Cerebellar nuclear complex (tissue), 1 donor: ENCODE measurements at places on chromosomes 11 and 22.

- no peak for DNase-seq
Measured at GRCh38 chr11:2655016-2655719, 44.6 kb downstream of the KCNQ1OT1 start.

- DNase-seq: no peak
Measured at GRCh38 chr11:61049063-61049377, 53.3 kb upstream of the CD5 start.

DNA sequence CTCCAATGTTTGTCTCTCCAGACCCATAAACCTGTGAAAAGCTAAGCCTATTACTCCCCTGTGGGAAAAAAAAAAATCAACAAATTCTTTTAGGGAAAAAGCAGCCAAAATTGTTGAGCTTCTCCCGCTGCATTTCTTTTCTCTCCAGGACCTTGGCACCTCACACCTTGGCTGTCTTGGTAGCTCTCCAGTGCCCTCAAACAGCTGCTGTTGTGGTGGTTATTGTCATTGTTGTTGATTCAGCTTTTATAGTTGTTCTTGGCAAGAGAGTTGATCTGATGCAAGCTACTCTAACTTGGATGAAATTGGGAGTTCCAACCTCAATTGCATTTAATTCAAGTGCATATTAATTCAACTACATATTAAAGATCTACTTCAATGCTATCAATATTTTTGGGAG is 516.9 kb upstream of the LARGE1 start:
- no peak for DNase-seq

DNA sequence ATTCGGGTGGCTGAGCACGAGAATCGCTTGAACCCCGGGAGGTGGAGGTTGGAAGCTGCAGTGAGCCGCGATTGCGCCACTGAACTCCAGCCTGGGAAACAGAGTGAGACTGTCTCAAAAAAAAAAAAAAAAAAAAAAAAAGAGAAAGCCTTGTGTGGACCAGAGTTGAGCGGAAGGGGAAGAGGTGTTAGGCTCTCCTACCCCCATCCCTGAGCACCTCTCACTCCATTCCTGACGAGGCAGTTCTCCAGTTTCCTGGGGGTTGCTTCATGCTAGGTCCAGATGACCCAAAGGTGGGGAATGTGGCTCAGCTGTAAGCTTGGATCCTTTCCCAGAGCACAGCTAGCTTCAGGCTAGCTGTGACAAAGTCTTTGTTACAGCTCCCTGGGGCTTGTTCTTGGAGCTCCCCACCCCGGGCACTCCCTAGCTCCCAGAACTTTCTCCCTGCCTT is 8.8 kb upstream of the DNAL4 start:
- DNase-seq: no peak

DNA sequence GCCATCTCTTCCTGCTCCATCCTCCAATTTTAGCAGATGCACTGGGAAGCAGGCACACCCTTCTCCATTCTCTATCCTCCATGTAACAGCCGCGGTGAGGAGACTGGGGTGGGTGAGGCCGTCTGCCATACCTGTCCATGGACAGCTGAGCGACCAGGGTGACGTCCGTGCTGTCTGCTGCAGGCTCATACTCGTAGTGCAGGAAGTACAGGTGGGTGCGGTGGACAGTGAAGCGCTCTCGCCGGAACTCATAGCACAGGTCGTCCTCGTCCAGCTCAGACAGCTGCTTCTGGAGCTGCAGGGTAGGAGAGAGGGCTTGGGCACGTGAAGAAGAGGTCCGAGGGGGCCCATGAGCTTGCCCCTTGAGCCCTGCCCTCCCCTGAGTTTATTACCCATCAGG is 257.8 kb upstream of the SYN3 start:
- DNase-seq: no peak

GRCh38 chr22:47918276-47918921 is 1155.9 kb downstream of the TBC1D22A start:
- no peak for DNase-seq

DNA sequence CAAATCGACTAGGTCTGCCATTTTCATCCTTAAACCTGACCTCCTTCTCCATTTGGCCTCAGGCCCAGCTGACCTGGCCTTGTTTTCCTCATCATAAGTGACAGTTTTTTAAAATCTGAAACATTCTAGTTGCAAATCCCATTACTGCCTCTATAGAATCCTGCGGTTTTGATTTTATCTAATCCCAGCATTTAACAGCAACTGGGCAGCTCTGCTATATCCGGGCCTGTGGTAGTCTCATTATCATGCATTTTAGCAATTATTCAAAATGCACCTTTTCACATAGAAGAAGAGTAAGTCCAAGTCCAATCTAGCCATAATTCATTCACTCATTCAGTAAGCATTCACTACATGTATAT is 28.6 kb upstream of the BIRC3 start:
- DNase-seq: no peak

GRCh38 chr11:96781082-96781481 is 391.3 kb downstream of the JRKL start:
- no peak for DNase-seq

DNA sequence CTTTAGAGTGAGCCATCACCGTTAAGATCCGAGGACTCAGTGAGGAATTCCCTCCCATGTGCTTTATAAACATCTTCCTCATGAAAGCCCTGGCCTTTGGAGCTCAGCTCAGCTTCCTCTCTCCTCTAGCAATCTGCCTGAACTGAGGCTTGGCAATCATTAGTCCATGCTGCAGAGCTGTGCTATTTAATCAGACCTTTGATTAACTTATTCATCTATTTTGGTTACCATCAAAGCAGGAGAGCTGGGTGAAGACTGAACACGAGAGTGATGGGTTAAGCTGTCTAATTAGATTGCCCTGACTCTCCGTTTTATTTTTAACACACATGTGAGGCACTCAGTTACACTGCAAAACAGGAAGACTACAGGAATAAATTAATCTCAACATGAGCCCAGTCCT is 351.3 kb downstream of the LARGE1 start:
- no peak for DNase-seq

DNA sequence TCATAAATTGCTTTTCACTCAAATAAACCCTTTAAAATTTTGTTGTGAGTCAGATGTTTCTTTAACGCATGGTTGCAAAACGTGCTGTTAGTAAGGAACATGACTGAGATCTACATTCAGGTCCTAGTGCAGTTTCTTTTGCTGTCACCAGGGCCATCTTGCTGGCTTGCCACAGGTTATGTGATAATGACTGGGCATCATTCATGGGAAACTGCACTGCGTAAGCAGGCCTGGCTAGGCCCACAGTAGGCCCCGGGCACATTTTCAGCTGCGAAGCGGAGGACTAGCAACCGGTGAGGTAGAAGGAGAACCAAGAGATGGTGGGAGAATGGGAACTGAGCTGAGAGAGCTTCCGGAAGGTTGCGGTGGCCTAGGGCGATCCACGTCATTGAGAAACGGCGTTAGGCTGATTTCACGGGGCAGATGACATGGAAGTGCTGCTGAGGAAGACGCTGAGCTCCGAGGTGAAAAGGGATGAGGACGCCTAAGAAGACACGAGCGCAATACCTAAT is 3.2 kb upstream of the KLHDC7B start:
- DNase-seq: no peak

GRCh38 chr11:72039031-72039855 is 40.5 kb downstream of the IL18BP start:
- DNase-seq: no peak

DNA sequence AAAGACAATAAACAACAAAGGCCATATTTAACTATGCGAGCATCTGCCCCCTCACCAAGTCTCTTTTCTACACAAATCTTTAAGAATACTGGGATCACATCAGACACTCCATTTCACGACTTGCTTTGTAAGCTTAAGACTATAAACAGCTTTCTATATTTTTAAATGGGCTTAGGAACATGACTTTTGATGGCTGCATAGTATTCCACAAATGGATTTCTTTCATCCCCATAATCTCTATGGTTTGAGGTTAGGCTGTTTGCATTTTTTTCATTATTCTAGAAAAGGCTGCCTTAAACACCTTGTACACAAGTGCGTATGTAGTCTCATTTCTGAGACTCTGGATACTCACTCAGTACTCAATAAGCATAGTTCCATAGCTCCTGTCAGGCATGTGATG is 52.8 kb downstream of the DGCR2 start:
- DNase-seq: no peak

DNA sequence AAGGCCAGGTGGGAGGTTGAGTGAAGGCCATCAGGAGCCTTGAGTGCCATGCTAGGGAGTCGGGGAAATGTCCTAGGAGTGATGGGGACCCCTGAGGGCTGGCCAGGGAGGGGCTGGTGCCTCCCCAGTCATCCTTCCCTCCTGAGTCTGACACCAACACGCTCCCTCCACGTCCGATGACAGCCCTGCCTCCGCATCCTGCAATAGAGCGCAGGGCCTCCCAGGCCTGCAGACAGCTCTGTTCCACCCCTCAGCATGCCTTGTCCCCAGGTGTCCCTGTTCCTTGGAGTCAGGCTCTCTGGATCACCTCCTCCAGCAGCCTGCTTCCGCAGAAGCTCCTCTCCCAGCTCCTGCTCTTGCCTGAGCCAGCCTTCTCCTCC is 3.1 kb downstream of the RAC2 start:
- DNase-seq: no peak

DNA sequence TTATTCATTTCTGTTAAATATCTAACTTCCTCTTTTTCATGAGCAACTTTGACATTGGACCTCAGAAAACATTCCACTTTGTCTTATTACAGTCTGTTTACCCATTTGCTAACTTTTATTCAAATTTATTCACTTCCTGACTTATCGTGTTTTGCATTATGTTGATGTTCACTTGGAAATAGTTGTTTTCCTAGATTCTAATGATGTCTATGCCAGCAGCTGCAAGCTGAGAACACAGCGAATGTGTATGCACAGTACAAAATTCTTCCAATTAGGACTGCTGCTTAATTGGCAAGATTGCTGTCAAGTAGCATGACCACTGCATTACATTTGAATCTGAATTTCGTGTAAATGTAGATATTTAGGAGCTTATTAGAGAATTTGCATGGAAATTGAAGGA is 61.5 kb upstream of the GRIA4 start:
- DNase-seq: no peak

DNA sequence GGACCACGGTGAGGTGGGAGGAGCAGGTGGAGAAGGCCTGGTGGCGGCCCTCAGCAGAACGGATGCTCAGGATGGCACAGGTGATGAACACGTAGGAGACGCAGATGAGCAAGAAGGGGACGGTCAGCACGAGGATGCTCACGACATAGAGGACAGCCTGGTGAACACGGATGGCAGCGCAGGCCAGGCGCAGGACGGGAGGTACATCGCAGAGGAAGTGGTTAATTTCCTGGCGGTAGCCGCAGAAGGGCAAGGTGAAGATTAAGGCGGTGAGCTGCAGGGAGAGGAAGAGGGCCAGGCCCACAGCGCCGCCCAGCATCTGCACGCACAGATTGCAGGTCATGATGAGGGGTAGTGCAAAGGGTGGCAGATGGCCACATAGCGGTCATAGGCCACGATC is 24.0 kb upstream of the OR10W1 start:
- no peak for DNase-seq

GRCh38 chr22:50304528-50305392 is 2.7 kb downstream of the PLXNB2 start:
- peak; percentile 34 for DNase-seq

DNA sequence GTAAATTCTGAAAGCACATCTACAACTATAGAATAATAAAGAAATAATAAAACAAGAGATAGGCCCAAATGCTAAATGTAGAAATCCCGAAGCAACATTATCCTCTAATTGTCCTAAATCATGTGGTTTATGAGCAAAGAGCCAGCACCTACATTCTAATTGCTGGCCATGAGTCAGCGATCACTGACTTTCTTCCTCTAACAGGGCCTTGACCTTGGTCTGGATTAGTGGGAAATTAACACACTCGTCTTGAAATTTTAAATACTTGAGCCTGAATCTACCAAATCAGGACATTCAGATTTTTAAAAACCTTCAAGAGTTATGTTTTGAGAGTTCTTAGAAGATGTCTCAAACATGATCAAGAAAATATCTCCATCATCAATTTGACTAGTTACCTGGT is 727.6 kb downstream of the METTL15 start:
- DNase-seq: no peak

- no peak for DNase-seq
Measured at GRCh38 chr11:30603357-30603756, 17.2 kb upstream of the MPPED2 start.

GRCh38 chr11:71066311-71066710 is 186.1 kb downstream of the SHANK2 start:
- DNase-seq: no peak

DNA sequence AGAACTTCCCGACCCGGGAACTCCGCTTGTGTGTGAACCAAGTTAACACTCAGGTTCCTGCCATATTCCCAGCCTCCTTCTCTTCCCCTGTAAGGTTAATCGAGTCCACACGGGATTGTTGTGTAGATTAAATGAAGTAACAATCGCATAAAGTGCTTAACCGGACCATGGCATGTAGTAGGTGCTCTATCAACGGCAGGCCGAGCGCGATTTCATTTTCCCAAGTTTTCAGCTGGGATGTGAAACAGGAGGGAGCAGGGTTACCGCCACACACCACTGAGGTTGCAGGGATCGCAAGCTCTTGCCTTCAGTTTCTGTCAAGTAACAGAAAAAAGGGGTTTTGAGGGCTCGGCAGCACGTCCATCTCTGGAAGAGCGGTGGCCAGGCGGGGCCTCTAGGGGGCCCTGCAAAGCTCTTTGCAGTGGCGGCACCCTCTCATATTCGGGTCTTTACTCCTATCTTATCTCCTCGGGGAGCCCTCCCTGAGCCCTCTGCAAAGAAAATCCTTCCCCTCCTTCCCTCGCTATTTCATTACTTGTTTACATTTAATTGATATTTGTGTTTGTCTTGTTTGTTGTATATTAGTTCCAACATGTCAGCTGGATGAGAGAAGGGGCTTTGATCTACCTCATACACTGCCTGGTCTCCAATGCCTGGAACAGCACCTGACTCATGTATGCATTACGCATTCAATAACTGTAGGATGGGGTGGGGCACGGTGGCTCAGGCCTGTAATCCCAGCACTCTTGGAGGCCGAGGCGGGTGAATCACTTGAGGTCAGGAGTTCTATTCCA is 816 bp upstream of the PLEKHA7 start:
- DNase-seq: no peak

- DNase-seq: no peak
Measured at GRCh38 chr11:123702139-123702538, 39.3 kb downstream of the ZNF202 start.
